ENCODE measurements at places on chromosomes 1 and 21. TPM values are rescaled to one million over a fixed set of nuclear protein-coding genes. Genes with fewer than 3 reads are reported as not detected.
A peak's percentile ranks its signal among the peaks of the same experiment; 100 is the strongest.

The LRRC39 gene
- 0.21 TPM for polyA plus RNA-seq

- peak; percentile 24 for DNase-seq
Observed at GRCh38 chr1:52996653-52997052, 65.4 kb upstream of the PODN start.

The HES5 gene
- polyA plus RNA-seq: not detected

- no peak for DNase-seq
Observed at GRCh38 chr1:89657886-89658285, 25.0 kb downstream of the LRRC8C start.

- peak; percentile 58 for DNase-seq
Observed at GRCh38 chr1:24735509-24736375, 9.5 kb upstream of the CLIC4 start.

All from GM23248 (cell line).